Endothelial cell (in vitro differentiated cells): ENCODE measurements at places on chromosomes 7 and 10. TPM values are rescaled to one million over a fixed set of nuclear protein-coding genes. Genes with fewer than 3 reads are reported as not detected.
A peak's percentile ranks its signal among the peaks of the same experiment; 100 is the strongest.

The STAG3 gene
- 1.9 TPM for total RNA-seq

DNA sequence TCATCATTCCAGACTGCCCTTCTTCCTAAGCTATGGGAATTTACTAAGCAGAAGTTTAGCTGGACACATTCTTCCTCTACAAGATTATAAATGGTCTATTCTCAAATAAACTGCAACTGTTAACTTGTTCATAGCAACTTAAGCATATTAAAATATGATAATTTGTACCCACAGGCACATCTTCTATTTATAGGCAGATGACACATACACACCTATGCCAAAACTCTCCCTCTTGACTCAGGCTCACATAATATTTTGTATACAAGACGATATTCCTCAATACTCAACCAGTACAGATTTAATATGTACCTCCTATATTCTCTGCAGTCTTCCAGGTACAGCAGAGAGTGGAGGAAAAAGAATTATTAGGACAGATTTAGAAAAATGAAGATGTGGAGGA, 232.7 kb upstream of the KIAA1217 start:
- no peak overlapping the region for H3K4me3 ChIP-seq
- H3K27ac ChIP-seq: no peak overlapping the region
- peaks cover 8% of the 10 kb centered on the region for H3K4me1 ChIP-seq
- H3K27me3 ChIP-seq: peaks cover 2% of the 10 kb centered on the region
- no peaks in the 10 kb centered on the region for H3K36me3 ChIP-seq

The DLG5 gene
- total RNA-seq: 64.5 TPM

- H3K27ac ChIP-seq: no peak overlapping the region
- H3K4me1 ChIP-seq: peaks cover 7% of the 10 kb centered on the region
- no peak for DNase-seq
- H3K27me3 ChIP-seq: peaks cover 2% of the 10 kb centered on the region
These were observed 79.3 kb upstream of the PDGFA start for GRCh38 chr7:598899-599298.

GRCh38 chr7:85186083-85186520, 754 bp downstream of the SEMA3D start:
- DNase-seq: peak; percentile 49
- peak overlapping the region; percentile 80 for H3K27ac ChIP-seq
- H3K27me3 ChIP-seq: peaks cover 11% of the 10 kb centered on the region
- no peaks in the 10 kb centered on the region for H3K36me3 ChIP-seq
- peaks cover 15% of the 10 kb centered on the region for H3K4me1 ChIP-seq

DNA sequence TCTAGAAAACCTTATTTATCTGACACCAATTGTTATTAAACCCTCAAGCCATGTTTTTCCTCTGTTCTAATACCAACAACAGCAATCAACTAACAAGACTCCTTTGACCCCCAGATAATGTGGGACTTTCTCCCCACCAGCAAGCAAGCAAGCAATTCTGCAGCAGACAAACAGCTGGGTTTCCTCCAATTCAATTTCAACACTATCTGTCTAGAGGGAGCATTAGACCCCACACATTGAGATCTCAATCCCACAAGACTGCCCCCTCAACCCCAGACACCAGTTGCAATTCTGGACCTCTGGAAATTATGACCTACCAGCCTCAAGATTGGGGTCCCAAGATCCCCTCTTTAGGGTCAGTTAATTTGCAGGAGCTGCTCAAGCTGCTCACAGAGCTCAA, 89.4 kb upstream of the TMEM26 start:
- peaks cover 4% of the 10 kb centered on the region for H3K4me1 ChIP-seq
- no peaks in the 10 kb centered on the region for H3K36me3 ChIP-seq
- DNase-seq: no peak
- H3K27ac ChIP-seq: no peak overlapping the region
- H3K27me3 ChIP-seq: peaks cover 5% of the 10 kb centered on the region
- H3K4me3 ChIP-seq: no peak overlapping the region

DNA sequence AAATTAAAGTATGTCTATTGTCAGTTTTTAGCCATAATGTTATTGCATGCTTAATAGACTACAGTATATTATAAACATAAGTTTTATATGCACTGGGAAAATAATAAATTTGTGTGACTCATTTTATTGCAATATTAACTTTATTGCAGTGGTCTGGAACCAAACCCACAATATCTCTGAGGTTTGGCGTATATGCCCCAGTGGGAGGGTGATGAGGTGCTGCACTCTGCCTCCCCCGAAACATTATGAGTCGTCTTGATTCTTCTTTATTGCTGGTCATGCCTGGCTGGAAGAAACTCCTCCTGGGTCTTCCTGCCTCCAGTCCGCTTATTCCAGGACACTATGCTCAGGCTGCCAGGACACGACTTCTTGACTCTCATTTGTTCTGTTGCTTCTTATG, 88.4 kb downstream of the MTPN start:
- DNase-seq: no peak
- no peak overlapping the region for H3K4me3 ChIP-seq
- H3K27ac ChIP-seq: no peak overlapping the region
- no peaks in the 10 kb centered on the region for H3K27me3 ChIP-seq
- H3K4me1 ChIP-seq: no peaks in the 10 kb centered on the region

DNA sequence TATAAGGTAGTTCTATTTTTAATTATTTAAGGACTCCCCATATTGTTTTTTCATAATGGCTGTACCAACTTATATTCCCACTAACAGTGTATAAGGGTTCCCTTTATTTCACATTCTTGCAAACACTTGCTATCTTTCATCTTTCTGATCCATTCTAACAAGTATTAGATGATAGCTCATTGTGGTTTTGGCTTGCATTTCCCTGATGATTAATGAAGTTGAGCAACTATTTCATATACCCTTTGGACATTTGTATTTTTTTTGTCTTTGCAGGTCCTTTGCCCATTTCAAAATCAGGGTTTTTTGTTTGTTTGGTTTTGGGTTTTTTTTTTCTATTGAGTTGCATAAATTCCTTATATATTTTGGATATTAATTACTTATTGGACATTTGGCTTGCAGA, 107.2 kb downstream of the EPC1 start:
- H3K4me3 ChIP-seq: no peak overlapping the region
- no peak for DNase-seq
- H3K27me3 ChIP-seq: peaks cover 3% of the 10 kb centered on the region
- no peak overlapping the region for H3K27ac ChIP-seq
- no peaks in the 10 kb centered on the region for H3K4me1 ChIP-seq

The ADAMTS14 gene
- 1.1 TPM for total RNA-seq

- H3K36me3 ChIP-seq: peaks cover 37% of the 10 kb centered on the region
- no peak for DNase-seq
- H3K27ac ChIP-seq: peak overlapping the region; percentile 81
- no peaks in the 10 kb centered on the region for H3K27me3 ChIP-seq
- H3K4me1 ChIP-seq: peaks cover 19% of the 10 kb centered on the region
These were observed 6.9 kb upstream of the OIT3 start for GRCh38 chr10:72886621-72887020.

GRCh38 chr7:45623740-45624391, 49.7 kb downstream of the ADCY1 start:
- no peaks in the 10 kb centered on the region for H3K27me3 ChIP-seq
- no peak overlapping the region for H3K27ac ChIP-seq
- DNase-seq: no peak
- peaks cover 7% of the 10 kb centered on the region for H3K4me1 ChIP-seq

DNA sequence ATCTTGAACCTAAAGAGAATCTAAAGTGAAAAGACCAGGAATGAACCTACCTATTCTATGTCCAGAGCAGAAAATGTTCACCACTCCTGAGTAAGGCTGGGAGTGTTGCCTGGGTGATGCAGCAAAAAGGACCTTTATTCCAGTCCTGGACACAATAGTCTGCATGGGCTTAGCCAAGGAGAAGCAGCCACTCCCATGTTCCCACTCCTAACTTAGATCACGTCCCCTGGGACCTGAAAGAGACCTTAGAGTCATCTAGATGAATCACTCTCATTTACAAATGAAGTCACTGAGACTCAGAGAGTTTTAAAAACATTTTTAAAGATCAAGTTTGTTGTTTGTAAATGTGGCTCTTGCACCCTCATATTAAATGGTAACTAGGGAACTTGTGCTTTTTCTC, 763.4 kb downstream of the KCNMA1 start:
- no peaks in the 10 kb centered on the region for H3K27me3 ChIP-seq
- no peaks in the 10 kb centered on the region for H3K36me3 ChIP-seq
- no peak overlapping the region for H3K4me3 ChIP-seq
- H3K27ac ChIP-seq: no peak overlapping the region
- peaks cover 5% of the 10 kb centered on the region for H3K4me1 ChIP-seq
- no peak for DNase-seq
